ENCODE measurements at places on chromosomes 1 and 21.

DNA sequence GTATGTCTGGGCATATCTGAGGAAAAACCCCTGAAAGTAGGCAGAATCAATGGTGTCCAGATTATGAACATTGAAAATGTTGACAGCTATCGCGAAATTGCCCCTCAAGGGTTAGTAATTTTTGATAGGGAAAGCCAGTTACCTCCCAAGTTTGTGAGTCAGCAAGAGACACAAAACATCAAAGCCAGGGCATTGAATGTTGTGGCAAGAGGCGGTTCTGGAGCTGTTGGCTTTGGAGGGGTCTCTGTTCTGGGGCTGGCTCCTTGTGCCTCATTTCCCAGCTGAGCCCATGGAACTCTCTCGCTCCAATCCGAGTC, 10.6 kb upstream of the S100A11 start:
- DNase-seq = no peak

GRCh38 chr1:212525479-212526110, 83.0 kb upstream of the ATF3 start:
- no peak for DNase-seq

- DNase-seq = no peak
Observed at GRCh38 chr1:241600496-241600901, 39.7 kb downstream of the CHML start.

DNA sequence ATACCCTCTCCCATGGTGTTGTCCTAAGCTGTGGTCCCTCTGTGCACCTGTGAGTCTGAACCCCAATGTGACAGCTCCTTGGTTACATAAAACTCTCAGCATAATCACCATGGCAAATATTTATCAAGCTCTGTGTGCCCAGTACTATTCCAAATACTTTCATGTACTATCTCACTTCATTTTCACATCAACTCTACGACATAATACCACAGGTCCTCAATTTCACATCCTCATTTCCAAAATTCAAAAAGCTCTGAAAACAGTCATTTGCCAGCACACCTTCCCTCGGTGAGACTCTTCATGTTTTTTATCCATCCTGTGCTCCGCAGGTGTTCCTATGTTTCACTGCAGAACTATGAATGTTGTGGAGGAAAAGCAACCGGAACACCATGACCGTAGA, 12.4 kb upstream of the CREG1 start:
- no peak for DNase-seq

- DNase-seq = no peak
Observed at GRCh38 chr1:100299521-100300222, 33.7 kb downstream of the RTCA start.

DNA sequence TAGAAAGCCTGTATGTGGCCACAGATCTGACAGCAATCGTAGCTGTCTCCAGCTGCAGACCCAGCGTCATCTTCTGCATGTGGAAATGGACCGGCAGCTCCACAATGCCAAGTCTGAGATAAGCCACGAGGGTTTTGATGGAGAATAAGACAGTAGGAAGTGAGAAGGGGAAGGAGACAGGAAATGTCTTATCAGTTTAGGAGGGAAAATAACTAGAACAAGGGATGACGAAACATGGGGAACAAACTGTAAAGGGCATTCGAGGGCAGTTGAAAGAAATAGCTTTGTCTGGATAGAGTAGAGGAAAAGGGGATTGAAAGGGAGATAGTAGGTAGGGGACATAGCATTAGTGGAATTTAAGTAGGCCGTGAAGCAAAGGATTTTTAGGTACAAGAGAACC, 74.0 kb upstream of the CTTNBP2NL start:
- no peak for DNase-seq

DNA sequence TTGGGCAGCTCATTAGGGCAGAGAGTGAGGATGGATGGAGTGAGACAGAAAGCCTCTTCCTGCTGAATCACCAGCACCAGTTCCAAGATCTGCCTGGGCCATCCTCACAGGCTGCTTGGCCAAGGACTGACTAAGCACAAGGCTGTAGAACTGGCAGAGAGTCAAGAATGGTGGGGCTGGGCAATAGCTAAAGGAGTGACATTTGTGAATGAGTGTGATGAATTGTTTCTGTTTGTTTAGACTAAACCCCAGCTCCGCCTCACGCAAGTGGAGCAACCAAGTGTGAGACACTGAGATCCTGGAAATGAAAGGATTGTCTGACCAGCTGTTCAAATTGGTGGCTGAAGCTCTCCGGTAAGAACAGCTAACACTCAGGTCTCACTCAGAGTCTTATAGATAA, 38.6 kb downstream of the BRINP2 start:
- DNase-seq = peak; percentile 79

- no peak for DNase-seq
Observed at GRCh38 chr1:241212628-241213027, 144.4 kb downstream of the RGS7 start.

GRCh38 chr1:82464362-82465001, 663.7 kb downstream of the ADGRL2 start:
- peak; percentile 83 for DNase-seq

- DNase-seq = peak; percentile 88
Observed at GRCh38 chr1:53462769-53463501, 3.7 kb downstream of the DMRTB1 start.

- DNase-seq = no peak
Observed at GRCh38 chr21:34537838-34538237, 25.8 kb upstream of the KCNE1 start.

DNA sequence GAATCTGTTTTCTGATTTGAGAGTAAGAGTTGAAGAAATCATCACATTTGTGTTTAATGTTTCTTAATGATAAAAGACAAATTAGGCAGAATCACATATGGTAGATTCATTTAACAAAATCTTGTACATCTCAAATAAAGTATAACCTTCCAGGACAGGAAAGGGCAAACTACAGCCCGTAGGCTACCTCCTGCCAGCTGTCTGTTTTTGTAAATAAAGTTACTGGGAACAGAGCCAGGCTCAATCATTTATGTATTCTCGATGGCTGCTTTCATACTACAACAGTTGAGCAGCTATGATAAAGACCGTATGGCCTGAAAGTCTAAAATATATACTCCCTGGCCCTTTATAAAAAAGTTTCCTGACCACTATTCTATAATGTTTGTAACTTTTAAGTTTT, 204.1 kb downstream of the COL24A1 start:
- no peak for DNase-seq

- DNase-seq = no peak
Observed at GRCh38 chr1:180185971-180186645, 31.4 kb downstream of the QSOX1 start.

GRCh38 chr1:52238887-52239707, 97.2 kb downstream of the ZFYVE9 start:
- no peak for DNase-seq

- no peak for DNase-seq
Observed at GRCh38 chr1:53241828-53242227, 3.5 kb upstream of the MAGOH start.

DNA sequence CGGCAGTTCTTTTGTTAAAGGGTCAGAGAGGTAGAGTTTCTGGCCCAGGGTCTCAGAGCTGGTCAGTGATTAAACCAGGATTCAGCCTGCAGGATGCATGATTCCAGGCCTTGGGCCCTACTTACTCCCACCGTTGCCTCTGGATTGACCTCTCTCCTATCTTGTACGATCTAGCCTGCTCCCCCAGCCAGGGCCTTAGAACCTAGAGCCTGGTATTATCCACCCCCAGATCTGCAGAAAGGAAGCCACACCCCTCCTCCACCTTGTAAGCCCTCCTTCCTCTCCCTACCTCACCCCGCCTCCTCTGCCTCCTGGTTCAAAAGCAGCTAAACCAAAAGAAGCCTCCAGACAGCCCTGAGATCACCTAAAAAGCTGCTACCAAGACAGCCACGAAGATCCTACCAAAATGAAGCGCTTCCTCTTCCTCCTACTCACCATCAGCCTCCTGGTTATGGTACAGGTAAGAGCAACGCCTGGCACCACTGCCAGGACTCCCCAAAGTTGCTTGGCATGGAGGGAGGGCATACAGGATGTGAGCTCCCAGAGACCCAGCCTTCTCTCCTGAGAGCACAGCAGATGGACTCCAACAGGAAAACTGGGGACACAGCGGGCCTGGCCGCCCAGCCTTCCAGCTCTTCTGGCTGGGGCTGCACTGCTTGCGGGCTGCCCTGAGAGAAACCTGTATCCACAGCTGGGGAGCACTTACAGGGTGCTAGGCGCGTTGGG, at the start of gene CD52:
Gene CD52 (plus strand): TSS at position 347 of the 726 bp plus-strand sequence. CDS start 60 bp downstream, at position 407.
- peak; percentile 55 for DNase-seq

DNA sequence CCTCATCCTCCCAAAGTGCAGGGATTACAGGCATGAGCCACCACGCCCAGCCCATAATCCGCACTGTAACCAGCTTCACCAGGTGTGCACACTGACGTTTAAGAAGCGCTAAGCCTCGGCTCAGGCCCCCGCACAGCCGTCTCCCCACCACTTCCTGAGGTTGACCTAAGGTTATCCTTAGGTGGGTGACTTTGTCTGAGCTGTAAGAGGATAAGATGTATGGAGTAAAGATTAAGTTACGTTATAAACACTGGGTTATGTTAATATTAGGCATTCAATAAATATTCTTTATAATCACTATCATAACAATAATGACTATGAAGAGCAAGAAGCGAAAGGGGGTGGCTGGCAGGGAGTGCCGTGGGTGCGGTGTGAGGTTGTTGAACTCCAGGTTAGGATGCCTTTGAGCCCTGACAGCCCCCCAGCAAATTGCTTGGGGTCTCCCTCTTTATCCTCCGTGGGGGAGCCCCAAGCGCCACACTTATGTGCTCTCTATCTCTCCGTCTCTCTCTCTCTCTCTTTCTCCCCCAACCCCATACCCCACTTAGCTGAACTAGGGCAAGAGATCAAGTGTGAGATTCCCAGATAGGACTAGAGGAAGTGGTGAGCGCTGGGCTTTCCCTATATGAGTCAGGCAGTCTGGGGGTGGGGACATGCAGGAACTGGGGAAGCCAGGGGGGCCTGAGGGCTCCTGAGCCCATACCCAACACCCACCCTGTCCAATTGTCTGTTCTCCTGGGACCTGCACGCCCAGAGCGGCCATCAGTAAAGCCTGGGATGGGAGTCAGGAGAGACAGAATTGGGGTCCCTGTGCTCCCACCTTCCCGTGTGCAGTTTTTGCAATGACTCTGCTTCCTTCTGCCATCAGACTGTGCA, 7.6 kb downstream of the EFHD2 start:
- DNase-seq = peak; percentile 97

DNA sequence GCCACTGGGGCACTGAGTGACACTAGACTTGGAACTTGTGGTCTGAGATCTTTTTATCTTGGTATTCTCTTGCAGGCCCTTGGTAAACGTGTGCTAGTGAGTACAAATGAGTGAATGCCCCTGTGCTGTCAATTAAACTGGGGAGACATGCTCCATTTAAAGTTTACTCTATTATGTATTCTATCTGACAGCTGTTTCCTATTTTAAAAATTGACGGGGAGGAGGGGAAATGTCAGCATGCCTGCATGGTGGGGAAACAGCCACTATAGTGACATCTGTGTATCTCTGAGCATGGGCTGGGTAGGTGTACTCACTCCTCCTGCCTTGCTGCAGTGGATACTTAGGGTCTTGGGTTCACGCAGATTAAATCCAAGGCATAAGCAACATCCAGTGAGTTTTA, 59.0 kb upstream of the IKBKE start:
- peak; percentile 39 for DNase-seq

All from NCI-H82 (cell line).